ENCODE measurements at places on chromosomes 11 and 22. TPM values are rescaled to one million over a fixed set of nuclear protein-coding genes. Genes with fewer than 3 reads are reported as not detected.

The NXPE2 gene
- 0.54 TPM for polyA plus RNA-seq

The FKBP2 gene
- polyA plus RNA-seq = 120 TPM

The DDTL gene
- polyA plus RNA-seq = 7.5 TPM

The TPBGL gene
- 2.9 TPM for polyA plus RNA-seq

The TNNI2 gene
- polyA plus RNA-seq = 0.35 TPM

The HEPHL1 gene
- polyA plus RNA-seq = not detected

The SDF2L1 gene
- polyA plus RNA-seq = 16.6 TPM

All from spinal cord (tissue), 10 donors.